T-helper 9 cell (primary cell): ENCODE measurements at places on chromosomes 2 and 18.

GRCh38 chr18:58452454-58453166 lies 176.3 kb downstream of the ALPK2 start:
- DNase-seq, result no peak

DNA sequence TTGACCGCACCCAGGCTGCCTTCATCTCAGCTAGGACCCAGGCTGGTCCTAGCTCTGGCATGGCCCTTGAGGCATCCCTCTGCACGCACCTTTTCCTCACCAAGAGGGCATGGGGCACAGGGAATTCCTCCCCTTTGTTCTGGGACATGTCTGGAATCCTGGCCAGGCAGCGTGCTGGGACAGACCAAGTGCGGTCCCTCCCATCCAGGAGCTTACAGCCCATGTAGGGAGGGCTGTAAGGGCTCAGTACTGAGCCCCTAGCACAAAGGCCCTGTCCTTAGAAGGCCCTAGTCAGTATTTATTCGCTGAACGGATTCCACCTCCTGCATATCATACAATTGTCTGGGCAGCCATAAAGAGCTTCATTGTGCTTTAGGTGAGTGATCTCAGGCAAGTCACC lies 3.0 kb downstream of the TMEM37 start:
- no peak for DNase-seq

GRCh38 chr18:62987055-62987830 lies 271.9 kb downstream of the PHLPP1 start:
- DNase-seq, result no peak

- no peak for DNase-seq
These were observed 55.9 kb downstream of the COMMD1 start for GRCh38 chr2:61961231-61961901.

DNA sequence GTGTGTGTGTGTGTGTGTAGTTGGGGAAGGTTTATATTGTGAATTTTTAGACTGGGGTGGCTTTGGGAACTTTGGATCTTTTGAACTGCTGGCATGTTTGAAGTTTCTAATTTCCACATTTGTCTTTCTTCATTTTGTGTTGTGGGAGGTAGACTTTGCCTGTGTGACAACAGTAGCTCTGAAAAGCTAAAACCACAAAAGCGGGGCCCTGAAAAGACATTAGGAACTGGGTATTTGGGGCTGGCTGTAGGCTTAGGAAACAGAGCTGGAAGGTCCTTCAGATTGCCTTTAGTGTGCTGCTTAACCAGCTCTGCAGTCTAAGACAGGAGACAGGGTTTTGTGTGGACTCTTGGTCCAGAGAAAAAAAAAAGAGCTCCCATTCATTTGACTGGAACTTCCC lies 27.2 kb upstream of the DOCK10 start:
- no peak for DNase-seq

DNA sequence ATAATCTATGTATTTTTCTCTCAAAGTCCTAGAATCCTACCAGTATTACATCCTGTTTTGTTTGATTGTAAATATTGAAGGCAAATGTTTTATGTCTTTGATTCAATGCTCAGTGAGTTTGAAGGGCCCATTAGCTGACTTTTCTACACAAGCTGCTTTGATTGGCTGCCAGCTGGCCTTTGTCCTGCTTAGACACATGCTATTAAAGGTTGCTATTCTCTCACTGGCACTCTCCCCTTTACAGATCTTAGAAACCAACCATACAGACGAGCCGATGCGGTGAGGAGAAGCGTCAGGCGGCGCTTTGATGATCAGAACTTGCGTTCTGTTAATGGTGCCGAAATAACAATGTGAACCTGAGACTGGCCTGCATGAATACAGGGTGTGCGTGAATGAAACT lies 69.7 kb downstream of the PRPF40A start:
- no peak for DNase-seq

- no peak for DNase-seq
These were observed 47.0 kb downstream of the KIF5C start for GRCh38 chr2:148922062-148922461.

GRCh38 chr2:239292959-239293774 lies 107.7 kb downstream of the HDAC4 start:
- no peak for DNase-seq

- DNase-seq, result no peak
These were observed 5.9 kb upstream of the ANKRD39 start for GRCh38 chr2:96863575-96864342.

DNA sequence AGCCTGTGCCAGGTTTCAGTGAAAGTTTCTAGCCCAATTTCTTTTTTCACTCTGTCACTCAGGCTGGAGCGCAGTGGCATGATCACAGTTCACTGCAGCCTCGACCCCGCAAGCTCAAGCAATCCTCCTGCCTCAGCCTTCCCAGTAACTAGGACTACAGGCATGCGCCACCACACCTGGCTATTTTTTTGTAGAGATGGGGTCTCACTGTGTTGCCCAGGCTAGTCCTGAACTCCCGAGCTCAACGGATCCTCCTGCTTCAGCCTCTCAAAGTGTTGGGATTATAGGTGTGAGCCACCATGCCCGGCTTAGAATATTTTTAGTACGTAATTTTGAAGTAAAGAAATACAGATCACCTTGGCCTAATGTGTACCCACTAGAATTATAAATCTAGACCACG lies 87.1 kb downstream of the GORASP2 start:
- DNase-seq, result no peak

DNA sequence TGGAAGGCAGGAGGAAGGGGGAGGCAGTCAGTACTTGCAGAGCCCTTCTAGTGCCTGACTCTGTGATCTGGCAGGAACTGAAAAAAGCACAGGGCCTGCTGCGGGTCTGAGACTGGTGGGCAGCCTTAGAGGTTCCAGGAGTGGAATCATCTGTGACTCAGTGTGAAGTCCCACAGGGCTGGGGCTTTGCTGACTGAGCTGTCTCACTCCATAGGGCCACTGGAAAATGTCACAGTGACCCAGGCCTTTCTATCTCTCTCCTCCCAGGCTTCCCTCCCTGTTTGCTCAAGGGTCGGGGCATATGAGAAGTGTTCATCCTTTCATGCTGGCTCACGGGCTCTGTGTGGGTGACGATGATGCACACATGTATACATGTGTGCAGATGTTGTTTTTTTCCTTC lies 47.1 kb upstream of the ZFP36L2 start:
- DNase-seq, result no peak

GRCh38 chr2:48412443-48413250 lies 117.3 kb upstream of the STON1 start:
- no peak for DNase-seq

DNA sequence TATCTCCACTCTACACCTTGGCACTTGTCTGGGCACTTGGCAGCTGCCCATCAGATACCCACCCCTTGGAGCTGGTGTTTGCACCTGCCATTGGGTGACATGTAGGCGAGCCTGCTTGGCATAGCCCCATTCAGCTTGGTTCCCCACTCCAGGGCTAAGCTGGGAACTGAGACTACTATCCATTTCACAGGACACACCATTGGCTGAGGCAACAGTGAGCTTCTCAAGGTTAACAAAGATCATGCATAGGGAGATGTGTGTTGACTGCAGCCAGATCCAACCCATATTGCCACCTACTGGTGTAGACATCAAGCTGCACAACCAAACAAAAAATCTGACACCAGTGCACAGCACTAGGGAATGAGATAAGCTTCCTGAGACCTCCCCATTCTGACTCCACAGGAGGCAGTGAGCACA lies 1389.8 kb upstream of the TMEFF2 start:
- no peak for DNase-seq
